Stimulated activated CD8-positive, alpha-beta memory T cell treated with anti-CD3 and anti-CD28 coated beads, Interleukin-15, amount 100 ng/mL, for 4 hours (primary cell): ENCODE measurements at places on chromosomes 7 and 10.

GRCh38 chr10:67735430-67735829 is 39.4 kb upstream of the CTNNA3 start:
- DNase-seq: no peak

DNA sequence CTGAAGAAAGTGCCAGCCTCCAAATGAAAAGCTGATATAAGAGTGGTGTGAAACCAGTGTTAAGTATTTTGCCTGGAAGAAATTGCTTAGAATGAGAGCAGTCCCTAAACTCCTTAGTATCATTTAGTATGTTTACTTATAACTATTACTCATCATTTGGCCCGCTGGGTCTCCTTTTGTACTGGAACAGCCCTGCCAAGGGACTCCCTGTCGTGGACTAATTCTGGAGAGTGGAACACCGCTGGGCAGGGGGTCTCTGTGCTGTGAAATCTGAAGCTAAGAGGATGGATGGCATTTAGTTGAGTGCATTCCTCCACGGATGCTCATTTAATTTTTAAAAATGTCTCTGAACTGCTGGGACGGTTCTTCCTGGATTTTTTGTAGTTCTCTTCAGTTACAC is 889.9 kb upstream of the C7orf33 start:
- no peak for DNase-seq

- DNase-seq: no peak
These were observed 237.0 kb downstream of the EBF3 start for GRCh38 chr10:129727071-129727470.

DNA sequence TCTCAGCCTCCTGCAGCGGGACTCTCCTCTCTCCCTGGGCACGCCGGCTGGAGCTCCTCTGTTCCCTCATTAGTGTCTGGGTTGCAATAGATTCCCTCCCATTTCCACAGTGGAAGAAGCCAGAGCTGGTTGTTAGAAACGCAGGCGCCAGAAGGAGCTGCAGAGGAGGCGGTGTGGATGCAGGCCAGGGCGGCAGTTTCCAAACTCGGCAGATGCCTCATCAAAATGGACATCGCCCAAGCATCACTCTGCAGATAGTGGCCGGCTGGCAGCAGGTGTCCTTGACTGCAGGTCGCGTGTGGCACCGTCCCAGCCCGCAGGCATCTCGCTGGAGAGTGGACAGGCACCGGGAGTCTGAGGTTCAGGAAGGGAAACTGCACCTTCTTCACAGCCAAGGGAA is 201.8 kb downstream of the TCERG1L start:
- no peak for DNase-seq

- no peak for DNase-seq
These were observed 173.5 kb downstream of the KMT2E start for GRCh38 chr7:105187302-105188169.

DNA sequence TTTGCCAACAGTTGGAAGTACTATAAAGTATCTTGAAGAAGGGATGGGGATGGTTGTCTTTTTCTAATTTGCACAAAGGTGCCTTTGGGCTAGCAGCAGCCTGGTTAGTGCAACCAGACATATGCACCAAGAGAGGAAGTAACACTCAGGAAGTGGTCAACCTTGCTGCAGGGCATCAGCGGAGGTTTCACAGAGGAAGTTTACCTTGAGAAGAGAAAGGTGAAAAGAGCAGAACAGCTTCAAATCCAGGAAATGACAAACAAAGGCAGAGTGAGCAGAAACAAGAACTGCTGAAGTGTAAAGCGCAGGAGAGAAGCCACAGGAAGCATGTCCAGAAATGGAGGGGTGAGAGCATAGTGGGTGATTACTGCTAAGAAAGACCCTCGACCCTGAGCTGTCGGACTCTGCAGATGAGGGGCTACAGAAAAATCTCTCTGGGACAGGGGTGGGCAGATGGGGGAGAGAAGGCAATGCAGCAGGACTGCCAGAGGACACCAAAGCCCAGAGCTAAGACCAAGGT is 66.9 kb downstream of the STK17A start:
- DNase-seq: no peak

- DNase-seq: no peak
These were observed 88.5 kb downstream of the PRLHR start for GRCh38 chr10:118506671-118507590.

DNA sequence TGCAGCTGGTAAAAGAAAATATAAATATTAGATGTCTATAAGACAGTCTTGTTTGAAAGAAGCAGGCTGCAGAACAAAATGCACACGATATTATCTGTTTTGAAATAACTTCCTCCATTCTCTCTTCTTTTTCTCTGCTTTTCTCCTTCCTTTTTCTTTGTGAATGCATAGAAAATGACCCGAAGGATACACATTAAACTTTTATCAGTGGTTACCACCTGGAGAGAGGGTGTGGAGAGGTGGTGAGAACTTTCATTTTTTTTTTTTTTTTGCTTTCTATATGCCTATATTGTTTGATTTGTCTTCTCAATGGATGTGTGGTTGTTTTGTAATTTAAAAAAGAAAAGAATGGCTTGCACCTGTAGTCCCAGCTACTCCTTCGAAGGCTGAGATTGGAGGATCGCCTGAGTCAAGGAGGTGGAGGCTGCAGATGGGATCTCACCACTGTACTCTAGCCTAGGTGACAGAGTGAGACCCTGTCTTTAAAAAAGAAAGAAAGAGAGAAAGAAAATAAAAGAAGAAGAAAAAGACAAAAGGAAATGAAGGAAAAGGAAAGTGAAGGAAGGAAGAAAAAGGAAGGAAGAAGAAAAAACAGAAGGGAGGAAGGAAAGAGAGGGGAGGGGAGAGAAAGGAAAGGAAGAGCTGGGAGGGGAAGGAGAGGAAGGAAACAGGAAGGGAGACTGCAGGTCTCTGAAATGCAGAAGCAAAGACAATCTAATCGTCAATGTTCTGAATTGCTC is 64.4 kb downstream of the SAMD9 start:
- DNase-seq: no peak

DNA sequence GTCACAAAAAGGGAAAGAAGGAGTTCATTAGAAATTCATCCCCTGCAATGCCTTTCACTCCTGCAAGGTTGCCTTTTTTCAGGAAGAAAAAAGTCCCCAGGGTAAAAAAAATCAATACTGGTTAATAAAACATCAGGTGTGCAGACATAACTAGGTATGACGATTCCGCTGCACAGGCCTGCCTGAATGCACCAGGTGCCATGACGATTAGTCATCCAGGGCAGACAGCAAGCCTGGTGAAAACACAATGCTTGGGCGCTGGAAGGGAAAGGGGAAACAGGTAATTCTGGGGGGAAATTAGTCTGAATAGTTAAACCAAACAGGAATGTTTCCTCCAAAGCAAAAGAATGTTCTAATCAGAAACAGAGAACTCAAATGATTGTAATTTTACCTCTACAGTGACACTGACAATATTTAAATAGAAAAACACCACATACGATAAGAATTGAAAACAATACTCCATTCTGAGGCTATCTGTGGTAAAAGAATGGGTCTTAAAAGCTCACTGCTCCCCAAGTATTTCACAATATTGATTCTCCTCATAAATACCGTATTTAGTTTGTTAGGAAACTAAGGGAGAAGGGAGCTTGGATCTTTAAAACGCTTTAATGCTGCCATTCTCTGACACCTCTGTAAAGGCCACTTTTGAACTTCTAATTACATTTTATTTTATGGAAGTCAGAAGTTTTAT is 45.2 kb downstream of the VPS41 start:
- no peak for DNase-seq

DNA sequence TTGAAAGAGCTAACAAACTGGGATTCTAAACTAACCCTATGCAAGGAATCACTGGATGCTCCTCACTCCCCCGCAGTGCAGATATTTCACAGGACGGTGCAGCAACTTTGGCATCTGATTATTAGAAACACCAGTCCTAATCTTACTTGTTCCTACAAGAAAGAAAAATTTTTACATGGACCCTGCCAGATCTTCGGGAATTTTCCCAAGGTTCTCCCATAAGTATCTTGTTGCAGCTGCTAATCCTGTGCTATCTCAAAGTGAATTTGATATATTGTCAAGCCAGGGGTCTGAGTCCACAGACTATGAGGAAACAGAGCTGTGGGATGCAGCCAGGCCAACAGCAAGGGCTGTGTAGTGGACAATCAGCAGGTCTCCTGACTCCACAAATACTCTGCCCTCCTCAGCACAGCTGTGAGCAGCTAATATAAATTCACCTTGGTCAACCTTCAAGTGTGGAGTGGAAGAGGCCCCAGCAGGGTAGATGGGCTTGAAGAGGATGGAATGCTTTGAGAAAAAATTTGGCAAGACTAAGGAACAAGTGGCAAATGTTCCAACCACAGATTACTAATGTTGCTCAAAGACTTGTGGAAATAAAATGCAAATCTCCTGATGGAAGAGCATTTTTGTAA is 25.6 kb downstream of the VSTM4 start:
- no peak for DNase-seq

GRCh38 chr10:100148353-100149211 is 37.2 kb downstream of the ERLIN1 start:
- DNase-seq: no peak

- DNase-seq: no peak
These were observed 16.8 kb downstream of the HNRNPA2B1 start for GRCh38 chr7:26183545-26184280.

GRCh38 chr10:61503051-61503450 is 49.9 kb upstream of the TMEM26 start:
- DNase-seq: no peak

DNA sequence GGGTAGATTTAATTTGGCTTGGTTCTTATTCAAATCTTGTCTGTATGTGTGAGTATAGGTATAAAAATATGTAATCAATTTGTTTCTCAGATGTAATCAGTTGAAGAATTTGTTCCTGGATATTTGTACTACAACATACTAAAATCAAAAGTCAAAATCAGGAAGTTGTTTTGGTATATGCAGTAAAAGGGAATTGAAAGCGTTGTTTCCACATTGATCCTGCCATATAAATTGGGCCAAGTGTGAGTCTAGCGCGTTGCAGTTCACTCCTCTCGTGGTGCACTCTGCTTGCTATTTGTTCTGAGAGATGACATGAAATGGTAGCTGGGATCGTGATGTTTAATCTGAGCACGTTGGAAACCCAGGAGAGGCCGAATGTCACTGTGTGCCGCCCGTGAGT is 55.9 kb downstream of the SHH start:
- no peak for DNase-seq

DNA sequence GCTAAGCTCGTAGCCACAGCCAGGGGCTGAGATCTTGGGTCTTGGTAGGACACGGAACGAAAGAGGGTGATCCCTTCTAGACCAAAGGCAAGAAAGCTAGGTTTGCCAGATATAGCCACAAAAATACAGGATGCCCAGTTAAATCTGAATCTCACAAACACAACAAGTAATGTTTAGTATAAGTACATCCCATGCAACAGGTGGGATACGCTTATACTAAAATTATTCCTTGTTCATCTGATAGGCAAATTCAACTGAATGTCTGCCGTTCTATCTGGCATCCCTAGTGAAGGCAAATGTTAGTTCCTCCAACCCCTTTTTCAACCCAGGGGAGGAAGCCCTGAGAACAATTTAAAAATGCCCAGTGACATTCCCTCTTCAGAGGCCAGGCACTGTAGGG is 131.1 kb upstream of the MGMT start:
- DNase-seq: no peak
